ENCODE measurements at places on chromosomes 3 and 15.

- DNase-seq = no peak
Measured at GRCh38 chr3:140763532-140763931, 85.7 kb downstream of the TRIM42 start.

- no peak for DNase-seq
Measured at GRCh38 chr3:150582620-150583019, 20.5 kb upstream of the SELENOT start.

DNA sequence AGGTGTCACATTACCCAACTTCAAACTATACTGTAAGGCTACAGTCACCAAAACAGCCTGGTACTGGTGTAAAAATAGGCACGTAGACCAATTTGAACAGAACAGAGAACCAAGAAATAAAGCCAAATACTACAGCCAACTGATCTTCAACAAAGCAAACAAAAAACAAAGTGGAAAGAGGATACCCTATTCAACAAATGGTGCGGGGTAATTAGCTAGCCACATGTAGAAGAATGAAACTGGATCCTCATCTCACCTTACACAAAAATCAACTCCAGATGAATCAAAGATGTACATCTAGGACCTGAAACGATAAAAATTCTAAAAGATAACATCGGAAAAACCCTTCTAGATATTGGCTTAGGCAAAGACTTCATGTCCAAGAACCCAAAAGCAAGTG, 13.1 kb downstream of the PEAK1 start:
- no peak for DNase-seq

DNA sequence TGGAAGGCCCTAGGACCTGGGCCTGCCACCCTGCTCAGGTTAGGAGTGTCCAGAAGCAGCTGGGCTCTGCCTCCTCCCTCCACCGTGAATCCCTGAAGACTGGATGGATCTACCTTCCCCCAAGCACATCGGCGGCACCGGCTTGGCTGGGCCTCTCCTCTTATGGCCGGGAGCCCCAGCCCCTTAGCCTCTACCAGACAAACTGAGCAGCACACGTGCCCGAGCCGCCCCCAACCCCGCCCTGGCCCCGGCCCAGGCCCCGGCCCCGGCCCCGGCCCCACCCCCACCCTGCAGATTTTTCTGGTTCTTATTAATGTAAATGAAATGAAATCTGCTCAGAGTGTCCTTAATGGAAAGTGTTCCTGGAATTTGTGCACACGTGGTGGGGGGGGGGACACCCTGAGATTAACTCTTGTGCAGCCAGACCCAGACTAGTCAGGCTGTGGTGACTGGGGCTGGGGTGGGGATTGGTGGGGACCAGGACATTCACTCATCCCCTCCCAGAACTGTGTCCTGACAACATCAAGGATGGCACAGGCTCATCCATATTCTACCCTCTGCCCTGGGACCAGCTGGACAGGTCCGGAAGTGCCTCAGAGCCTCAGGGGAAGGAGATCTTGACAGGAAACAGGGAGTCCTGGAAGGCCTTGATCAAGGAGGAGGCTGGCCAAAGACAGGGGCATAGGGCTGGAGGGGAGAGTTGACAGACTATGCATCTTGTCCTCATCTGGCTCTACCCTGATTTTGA, 30.9 kb upstream of the SEMA3F start:
- no peak for DNase-seq

DNA sequence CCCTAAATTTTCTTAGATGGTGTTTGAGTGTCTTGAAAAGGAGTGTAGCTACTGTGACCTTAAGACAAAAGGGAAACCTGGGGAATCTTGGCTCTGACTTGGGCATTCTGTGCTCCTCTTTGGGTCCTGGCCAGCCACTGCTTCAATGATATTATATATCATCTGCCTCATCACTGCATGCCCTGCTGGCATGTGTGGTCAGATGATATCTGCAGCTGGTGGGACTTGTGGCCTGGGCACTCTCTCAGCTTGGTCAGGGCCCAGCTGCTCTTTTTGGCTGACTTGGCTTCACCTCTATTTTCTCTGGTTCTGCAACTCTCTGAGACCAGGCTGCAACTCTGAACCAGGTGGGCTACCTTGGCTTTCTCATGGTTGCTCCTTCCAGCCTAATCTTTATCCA, 446.1 kb upstream of the RARB start:
- no peak for DNase-seq

- no peak for DNase-seq
Measured at GRCh38 chr3:41357271-41357670, 158.0 kb downstream of the CTNNB1 start.

DNA sequence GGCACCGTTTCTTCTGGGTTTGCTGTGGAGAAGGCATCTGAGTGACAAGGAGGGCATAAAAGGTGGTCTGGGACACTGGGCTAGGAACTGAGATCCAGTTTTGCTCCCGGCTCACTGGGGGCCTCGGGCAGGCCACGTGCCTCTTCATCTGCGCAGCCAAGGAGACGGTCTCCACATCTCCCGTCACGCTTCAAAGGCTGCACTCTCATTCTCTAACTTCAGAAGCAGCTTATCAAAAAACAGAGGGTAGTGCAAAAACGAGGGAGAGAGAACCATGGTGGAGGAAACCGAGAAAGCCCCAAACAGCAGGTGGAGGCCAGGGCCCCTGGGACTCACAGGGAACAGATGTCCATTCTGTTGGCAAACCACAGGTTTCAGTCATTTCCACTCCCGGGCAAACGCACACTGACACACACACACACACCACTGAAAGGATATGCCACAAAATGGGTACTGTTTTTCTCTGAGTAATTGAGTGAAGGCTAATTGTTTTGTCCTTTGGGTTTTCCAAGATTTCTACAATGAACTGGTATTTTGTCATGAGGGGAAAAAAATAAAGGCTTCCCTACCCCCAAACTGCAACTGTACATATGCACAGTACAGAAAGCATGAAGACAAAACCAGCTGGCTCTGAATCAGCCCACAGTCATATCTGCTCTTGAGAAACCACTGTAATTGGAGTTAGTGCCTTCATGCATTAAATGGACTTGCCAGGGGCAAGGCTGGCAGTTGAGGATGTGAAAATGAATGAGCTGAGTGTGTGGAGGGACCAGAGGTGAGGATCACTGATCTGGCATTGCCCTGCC, 71.9 kb downstream of the MGLL start:
- peak; percentile 72 for DNase-seq

- DNase-seq = peak; percentile 69
Measured at GRCh38 chr3:143951351-143951971, 20.2 kb upstream of the DIPK2A start.

DNA sequence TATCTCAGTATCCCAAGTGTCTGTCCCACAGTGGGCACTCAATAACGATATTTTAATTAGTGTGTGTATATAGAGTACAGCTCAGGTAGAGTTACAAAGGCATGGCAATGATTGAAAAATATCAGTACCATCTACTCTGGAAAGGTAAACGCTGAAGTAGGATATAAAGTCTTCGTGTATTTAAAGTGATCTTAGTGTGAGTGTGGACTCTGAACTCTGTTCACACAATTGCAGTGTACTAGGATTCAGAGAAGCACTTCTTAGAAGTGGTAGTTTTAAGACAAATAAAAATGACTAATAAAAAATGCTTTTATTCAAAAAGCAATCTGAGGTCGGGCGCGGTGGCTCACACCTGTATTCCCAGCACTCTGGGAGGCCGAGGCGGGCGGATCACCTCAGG, 62.9 kb upstream of the RAP2B start:
- DNase-seq = no peak

DNA sequence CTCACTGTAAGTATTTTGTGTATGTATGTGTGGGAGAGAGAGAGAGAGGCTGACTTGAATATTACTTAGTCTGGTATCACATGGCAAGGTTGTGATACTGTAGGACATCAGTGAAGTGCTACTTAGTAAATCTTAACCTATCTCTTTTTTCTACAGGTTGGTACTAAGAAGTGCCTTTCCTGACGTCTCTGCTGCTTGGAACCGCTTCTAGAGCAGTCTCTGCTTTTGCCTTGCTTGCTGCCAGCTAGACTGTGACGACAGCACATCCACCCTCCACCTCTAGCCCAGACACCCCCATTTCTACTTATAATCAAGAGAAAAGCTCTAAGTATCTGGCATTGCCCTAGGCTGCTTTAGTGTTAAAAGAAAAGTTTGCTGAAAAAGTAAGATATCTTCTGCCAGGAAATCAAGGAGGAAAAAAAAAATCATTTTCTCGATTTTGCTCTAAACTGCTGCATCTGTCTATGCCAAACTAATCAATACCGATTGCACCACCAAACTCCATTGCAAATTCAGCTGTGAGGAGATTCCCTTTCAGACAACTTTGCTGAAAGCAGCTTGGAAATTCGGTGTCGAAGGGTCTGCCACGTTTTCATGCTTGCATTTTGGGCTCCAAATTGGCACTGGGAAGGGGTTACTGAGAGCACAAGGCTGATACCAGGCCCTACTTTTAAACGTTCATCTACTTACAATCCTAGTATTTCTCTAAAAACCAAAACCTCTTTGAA, 30.7 kb downstream of the MBNL1 start:
- DNase-seq = no peak

- DNase-seq = no peak
Measured at GRCh38 chr15:74543583-74543982, 2.6 kb downstream of the ARID3B start.

DNA sequence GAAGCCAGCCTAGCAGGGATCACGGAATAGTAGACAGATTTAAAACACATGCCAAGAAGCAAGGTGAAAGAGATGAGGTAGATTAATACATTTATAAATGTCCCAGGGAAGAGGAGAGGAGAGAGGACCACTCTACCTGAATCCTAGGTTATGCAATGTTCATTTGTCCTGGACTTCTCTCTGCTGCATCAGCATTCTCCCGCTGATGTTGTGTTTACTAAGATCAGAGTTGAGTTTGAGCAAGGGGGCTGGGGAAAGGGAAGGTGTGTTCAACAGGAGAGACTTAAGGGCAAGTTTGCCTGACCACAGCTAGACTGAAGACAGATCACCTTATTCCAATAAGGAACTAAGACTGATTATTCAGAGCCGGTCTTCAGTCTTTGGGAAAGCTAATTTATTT, 1.1 kb upstream of the KPNA1 start:
- no peak for DNase-seq

DNA sequence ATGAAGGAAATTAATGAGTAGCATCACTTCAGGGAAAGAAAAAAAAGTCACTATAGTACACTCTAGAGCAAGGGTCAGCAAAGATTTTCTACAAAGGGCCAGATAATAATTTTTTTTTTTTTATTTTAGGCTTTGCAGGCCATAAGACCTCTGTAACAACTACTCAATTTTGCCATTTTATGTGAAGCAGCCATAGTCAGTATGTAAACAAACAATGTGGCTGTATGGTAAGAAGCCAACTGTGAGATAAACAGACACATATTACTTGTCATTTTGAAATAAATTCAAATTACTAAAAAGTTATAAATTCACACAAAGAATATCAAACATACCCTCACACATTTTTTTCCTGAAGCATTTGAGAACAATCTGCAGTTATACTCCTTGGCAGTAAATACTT, 40.6 kb downstream of the SCAPER start:
- no peak for DNase-seq

- DNase-seq = peak; percentile 37
Measured at GRCh38 chr3:66441129-66441528, 59.7 kb downstream of the LRIG1 start.

- no peak for DNase-seq
Measured at GRCh38 chr15:76431971-76432370, 95.4 kb downstream of the ISL2 start.

- DNase-seq = no peak
Measured at GRCh38 chr15:74399100-74399499, 31.7 kb upstream of the CYP11A1 start.

- DNase-seq = peak; percentile 81
Measured at GRCh38 chr3:172550347-172550943, 27.2 kb upstream of the TNFSF10 start.

DNA sequence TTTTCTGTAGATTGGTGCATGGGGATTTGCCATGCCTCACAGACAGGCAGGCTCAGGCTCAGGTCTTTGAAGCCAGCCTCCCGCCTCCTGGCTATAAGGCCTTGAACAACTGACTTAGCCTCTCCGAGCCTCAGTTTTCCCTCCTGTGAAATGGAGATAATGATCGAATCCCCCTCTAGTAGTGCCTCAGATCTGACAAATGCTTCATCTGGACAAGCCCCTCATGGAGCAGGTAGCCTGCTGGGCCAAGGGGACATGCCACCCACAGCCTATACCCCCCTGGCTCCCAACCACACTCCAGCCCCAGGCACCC, 68.1 kb upstream of the LCTL start:
- DNase-seq = no peak

- peak; percentile 82 for DNase-seq
Measured at GRCh38 chr3:177041021-177041729, 156.1 kb downstream of the TBL1XR1 start.

- peak; percentile 62 for DNase-seq
Measured at GRCh38 chr3:67037615-67038014, 39.5 kb downstream of the KBTBD8 start.

DNA sequence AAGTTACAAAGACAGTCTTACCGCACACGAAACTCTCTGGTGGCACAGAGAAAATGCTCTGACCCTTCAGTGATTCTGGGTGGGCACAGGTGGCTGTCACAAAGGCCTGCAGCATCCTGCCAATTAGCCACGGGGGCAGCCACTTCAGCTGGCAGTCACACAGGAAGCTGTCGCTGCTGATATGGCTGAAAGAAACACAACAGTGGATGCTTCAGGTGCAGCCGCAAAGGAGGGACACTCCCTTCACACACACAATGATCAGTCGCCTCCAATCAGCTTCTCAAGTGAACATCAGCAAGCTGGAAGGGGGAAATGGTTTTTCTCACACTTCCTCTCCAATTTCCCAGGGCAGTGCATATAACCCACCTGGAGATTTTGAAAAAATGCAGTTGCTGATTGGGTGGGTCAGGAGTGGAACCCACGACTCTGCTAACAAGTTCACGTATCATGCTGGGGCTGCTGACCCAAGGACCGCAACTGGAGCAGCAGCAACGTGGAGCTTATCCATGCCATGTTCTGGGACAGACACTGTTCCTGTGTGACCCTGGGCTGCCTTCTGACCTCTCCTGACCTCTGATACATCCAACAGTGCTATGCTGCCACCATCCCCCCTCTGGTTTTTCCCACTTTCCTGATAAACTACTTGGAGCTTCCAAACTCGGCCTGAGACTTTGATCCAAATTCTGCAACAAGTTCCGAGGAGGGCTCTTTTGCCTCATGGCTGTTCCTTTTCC, 106.6 kb downstream of the LRIG1 start:
- no peak for DNase-seq

- DNase-seq = no peak
Measured at GRCh38 chr15:42482701-42483100, 8.2 kb downstream of the ZNF106 start.

DNA sequence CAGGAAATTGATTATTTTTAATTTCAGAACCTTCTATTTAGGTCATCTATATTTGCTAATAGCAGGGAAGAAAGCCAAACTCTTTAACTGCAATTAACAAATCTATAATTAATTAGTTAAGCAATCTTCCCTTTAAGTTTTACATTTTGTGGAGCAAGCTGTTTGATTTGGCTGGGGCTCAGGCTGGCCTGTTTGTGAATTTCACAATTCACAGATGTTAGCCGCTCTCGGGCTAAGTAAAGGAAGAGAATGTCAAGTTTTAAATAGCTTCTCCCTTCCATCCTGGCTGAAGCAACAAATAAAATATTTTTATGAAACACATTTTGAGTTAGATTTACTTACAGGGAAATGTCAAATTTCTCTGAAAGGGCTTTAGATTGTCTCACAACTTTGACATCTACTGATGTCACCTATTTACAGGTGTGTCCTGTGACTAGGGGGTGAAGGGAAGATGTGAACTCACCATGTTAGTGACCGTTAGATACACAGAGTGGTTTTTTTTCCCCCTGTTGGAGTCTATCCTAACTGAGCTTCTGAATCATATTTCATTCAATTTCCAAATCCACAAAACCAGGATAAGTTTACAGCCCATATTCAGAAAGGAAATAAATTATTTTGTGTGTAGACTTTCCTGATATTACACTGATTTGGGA, 1.3 kb upstream of the TP63 start:
- DNase-seq = peak; percentile 26

- no peak for DNase-seq
Measured at GRCh38 chr15:95987299-95987698, 343.2 kb upstream of the NR2F2 start.

Measured in fibroblast of pulmonary artery (primary cell).